ENCODE measurements at places on chromosomes 2 and 18.

- DNase-seq = no peak
These were observed 229.4 kb downstream of the ZNF516 start for GRCh38 chr18:76265497-76266235.

DNA sequence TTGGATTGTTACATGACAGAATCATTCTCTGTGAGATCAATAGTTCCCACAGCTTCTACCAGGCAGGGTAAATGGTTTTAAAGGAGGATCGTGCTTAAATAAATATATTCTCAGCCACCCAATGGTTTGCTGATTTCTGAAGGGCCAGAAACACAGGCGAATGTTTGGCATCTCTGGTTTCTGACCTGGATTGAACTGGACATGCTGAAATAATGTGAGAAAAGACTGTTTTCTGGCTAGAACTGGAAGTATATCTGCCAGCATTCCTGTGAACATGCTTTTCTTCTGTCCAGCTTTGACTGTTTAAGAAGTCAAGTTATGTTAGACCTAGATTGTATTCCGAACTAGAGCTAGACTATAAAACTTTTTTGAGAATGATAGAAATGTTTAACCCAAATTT is 77.1 kb upstream of the COL3A1 start:
- DNase-seq = peak; percentile 21

GRCh38 chr2:105842555-105842954 is 97.8 kb downstream of the NCK2 start:
- DNase-seq = no peak

- DNase-seq = no peak
These were observed 93.4 kb downstream of the IKZF2 start for GRCh38 chr2:213057977-213058376.

DNA sequence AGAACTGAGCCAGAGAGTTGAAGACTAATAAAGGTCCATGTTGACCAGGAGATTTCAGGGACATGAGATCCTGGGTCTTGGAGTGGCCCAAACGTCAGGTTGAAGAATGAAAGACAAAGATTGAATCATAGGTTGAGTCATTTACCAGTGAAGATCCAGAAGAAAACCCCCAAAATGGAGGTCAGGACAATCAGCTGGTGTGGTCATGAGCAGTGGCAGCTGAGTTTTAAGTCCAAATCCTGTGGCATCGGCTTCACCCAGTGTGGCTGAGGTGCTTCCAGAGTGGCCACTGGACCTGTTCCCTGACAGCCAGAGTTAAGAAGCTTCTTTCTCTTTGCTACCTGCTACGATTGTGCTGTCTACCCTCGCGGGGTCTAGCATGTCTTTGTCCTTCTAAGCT is 234.0 kb downstream of the BCL2 start:
- DNase-seq = no peak

DNA sequence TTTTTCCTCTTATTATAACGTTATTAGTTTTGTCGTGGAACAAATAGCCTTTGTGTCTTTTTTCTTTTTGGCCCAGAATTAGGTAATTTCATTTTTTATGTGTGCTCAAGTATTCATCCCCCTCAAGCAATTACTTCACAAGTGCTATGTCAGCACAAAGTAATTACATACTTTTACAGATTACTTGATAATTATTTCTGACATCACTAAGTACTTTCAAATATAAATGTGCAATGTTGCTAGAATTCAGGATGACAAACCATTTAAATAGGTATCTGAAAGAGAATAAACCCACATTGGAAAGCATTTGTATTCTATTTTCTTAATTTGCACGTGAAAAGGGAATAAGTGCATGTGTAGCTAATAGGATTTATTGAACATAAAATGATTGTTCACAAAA is 238.2 kb downstream of the CDH7 start:
- DNase-seq = no peak

- DNase-seq = no peak
These were observed 69.4 kb upstream of the COPS8 start for GRCh38 chr2:237016121-237016915.

GRCh38 chr2:170145675-170146432 is 32.1 kb upstream of the MYO3B start:
- no peak for DNase-seq

- no peak for DNase-seq
These were observed 10.7 kb upstream of the SELENOI start for GRCh38 chr2:26335231-26335630.

DNA sequence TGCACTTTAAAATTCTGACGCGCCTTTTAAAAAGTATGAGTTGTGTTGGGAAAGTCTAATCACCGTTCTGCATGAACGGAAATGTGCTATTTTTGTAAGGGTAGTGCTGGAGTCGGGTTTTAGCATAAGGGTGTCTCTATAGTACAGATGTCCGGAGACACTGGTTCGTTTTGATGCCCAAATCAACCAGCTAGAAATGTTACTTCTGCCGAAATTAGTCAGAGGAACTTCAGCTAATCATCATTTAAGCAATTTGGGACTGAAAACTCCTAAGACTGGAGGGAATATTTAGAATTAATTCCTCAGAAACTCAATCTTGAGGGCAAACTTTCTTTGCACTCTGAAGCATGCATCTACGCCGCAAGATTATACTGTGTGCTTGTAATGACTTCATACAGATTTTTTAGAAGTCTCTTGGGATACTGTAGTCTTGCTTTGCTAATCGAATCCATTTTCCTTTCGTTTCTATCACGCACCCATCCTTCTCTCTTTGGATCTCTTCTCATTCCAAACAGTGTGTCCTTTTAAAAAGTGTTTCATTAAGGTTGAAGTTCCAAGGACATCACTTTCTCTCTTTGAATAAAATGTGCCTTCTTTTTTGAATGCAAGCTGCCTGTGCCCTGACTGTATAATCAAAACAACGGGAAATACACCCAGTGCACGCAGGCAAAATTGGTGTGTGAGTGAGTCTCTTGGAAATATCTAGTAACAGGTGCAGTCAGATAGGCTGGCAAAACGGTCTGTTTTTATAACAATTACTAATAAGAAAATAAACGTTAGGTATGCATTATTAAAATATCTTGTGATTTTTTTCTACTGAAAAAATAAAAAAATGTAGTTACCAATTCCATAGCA is 270.9 kb upstream of the TCF4 start:
- DNase-seq = no peak

DNA sequence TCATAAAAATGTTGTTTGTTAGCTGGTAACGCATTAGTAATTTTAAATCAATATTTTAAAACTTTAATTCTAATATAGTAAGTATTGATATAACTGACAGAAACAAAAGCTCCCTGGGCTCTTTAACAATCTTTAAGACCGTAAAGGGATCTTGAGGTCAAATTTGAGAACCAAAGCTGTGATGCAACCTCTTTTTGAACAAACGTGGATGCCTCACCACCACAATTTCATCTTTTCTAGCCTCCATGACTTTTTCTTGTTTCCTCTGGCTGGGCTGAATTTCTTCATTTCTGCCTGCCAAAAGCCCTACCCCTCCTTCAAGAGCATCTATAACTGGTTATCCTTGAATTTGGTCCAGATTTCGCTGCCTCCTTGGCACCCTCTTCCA is 563 bp upstream of the POLE4 start:
- no peak for DNase-seq

DNA sequence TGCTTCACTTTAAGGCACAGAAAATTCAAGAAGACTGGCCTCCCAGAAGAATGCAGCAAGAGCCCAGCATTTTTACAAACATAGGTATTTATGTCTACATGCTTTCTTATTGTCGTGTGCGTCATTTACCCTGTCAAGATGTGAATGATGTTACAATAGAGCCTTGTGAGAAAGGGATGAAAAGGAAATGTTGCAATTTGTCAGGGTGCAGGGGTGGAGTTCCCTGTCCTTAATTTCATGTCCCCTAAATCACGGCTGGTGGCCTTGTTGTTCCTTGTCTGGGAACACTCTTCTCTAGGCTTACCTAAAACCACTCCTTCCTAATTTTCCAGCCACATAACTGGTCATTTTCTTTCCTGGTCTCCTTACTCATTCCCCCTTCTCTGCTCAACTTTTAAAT is 194.2 kb downstream of the TXNL1 start:
- DNase-seq = no peak

GRCh38 chr2:17748745-17749144 is 4.9 kb downstream of the SMC6 start:
- no peak for DNase-seq

DNA sequence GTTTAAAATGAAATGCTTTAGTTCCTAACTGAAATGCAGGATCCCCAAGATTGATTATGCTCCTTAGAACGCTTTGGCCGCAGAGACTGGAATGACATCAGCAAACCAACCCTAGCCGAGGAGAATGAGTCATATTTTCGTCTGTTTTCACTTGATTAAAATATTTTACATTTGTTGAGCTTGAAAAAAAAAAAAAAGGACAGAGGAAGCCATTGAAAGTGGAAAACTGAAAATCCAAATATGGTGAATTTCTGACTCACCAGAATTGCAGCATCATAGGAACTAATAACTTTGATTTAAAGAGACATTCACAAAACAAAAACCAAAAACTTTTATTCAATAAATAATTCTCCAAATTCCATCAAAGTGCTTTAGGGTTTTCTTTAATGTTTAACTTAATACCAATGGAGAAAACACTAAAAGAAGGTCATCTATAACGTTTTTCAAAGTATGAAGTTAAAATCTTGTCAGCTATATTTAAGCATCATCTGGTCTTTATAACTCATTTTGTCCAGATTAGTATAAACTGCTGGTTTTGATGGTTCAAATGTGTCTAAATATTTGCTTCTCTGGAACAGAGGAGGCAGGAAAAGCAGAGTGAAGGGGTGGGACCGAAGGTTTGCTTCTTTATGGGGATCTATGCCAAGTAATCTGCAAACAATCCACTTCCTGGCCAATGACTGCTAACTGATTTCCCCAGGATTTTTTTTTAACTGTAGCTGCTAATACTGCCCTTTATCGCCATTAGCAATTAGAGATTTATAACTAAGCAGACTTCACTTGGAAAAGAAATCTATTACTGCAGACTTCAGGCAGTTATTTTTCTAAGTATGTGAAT is 30.9 kb upstream of the COL5A2 start:
- peak; percentile 96 for DNase-seq

GRCh38 chr2:118084491-118085089 is 3.7 kb upstream of the INSIG2 start:
- DNase-seq = no peak

DNA sequence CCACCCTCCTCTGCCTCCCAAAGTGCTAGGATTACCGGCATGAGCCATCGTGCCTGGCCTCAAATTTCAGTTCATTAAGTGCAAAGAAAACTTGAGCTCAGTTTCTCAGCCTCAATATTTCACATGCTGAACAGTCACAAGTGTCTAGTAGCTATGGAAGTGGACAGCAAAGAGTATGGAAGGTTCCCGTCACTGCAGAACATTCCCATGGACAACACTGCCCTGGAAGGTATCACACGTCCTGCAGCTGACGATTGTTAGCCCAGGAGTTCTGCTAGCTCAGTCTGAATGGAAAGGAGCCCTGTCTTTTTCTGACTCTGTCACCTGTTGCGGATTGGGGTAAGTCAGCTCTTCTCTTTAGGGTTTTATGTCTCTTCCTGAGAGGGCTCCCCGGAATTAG is 86.2 kb upstream of the PTPRM start:
- DNase-seq = no peak

- DNase-seq = no peak
These were observed 218.1 kb downstream of the ALK start for GRCh38 chr2:29703336-29703735.

DNA sequence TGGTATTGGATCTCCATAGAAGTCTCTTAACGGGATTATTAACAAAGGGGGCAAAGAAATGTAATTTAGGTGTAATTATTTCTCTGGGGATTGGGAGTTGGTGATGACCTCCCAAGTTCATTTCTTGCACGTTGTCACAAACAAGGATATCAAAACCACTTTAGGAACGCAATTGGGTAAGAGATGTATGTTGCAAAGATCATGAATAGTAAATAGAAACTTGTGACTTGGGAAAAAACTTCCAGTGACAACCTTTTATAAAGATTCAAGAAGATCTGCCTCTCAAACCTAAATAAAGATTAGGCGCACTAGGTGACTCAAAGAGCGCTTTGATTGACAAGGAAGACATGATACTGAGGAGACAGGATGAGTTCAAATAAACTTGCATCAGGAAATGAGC is 127.8 kb upstream of the TRIB2 start:
- DNase-seq = no peak

- no peak for DNase-seq
These were observed 145.6 kb downstream of the HDAC4 start for GRCh38 chr2:239255218-239255617.

- no peak for DNase-seq
These were observed 770.0 kb upstream of the LINC00305 start for GRCh38 chr18:64918851-64919250.

DNA sequence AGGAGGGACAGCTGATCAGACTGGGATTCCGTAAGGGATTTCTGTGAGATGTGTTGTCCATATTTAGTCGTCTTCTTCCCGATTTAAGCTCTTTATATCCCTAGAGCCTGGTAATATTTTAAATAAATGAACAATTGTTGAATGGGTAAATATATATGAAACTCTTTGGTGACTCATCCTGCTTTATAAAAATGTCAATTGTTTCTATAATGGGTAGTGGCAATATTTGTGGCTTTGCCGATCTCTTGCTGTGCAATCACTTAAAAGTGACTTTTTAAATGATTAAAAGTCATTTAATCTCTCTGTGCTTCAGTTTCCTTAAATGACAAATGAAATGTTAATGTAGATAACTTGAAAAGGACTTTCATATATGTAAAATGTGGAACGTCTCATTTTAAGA is 339.2 kb downstream of the RNF144A start:
- no peak for DNase-seq

DNA sequence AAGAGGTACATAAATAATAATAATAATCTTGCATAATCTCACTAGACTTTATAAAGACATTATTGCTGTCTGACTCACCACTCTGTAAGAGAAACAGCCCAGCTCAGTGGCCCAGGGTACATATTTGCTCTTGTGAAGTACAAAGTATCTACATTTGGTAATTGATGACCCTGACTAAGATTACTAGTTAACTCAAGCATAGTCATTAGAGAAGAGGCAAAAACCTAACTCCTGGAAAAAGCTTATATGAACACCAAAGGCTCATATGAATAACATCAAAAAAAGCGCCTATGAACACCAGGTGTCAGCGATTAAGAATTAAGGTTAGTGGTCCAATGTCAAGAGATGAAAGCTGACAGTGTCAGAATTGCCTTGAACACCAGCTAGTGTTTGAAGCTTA is 38.4 kb downstream of the RAD51AP2 start:
- peak; percentile 16 for DNase-seq

GRCh38 chr18:78363556-78364387 is 615.8 kb upstream of the SALL3 start:
- no peak for DNase-seq
